ENCODE measurements at places on chromosomes 16 and 17. TPM values are rescaled to one million over a fixed set of nuclear protein-coding genes. Genes with fewer than 3 reads are reported as not detected.

DNA sequence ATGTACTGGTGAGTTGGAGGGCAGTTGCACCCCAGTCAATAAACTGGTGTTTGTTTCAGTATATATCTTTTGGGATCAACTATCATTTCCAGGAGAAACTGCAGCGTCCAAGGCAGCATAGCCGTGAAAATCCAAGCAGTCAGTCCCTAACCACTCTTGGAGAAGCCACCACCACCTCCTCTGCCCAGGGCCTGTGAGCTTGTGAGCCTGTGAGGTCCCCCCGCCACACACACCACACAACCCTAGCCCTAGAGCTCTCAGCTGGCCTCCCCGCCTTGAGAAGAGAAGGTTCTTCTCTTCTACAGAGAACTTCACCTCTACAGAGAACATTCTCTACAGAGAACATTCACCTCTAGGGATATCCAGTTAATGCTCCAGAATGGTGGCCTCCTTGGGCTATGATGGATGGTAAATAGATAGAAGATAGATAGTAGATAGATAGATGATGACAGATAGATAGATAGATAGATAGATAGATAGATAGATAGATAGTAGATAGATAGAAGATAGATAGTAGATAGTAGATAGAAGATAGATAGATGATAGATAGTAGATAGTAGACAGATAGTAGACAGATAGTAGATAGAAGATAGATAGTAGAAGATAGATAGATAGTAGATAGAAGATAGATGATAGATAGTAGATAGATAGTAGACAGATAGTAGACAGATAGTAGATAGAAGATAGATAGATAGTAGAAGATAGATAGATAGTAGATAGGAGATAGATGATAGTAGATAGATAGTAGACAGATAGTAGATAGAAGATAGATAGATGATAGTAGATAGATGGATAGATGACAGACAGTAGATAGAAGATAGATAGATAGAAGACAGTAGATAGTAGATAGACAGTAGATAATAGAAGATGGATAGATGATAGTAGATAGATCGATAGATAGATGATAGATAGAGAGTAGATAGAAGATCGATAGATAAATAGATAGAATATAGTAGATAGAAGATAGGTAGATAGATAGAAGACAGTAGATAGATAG, 13.7 kb downstream of the ALOX15B start:
- no peak overlapping the region for H3K27ac ChIP-seq
- no peaks in the 10 kb centered on the region for H3K27me3 ChIP-seq
- DNase-seq = no peak

MAPK8IP3 gene
- total RNA-seq = 51.8 TPM

DNA sequence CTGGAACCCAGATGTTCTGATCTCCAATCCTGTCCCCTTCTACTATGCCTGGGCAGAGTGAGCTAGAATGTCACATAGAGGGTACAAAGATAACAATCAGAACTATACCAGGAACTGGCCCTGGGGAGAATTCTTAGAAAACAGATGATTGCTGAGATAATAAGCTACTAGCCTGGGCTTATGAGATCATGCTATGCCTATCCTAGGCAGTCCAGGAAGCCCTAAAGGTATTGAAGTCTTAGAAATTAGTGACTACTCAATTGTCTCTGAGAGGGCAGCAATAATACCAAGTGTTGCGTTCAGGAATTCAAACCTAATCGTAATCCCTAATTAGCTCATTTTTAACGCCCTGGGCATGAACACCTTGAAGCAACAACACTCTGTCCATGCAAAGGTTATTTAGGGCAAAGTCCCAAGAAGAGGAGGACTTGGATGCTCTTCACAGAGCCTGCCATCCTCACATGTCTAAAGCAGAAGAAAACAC, 77.1 kb downstream of the MMD start:
- DNase-seq = no peak
- no peak overlapping the region for H3K4me3 ChIP-seq
- no peak overlapping the region for H3K27ac ChIP-seq
- H3K36me3 ChIP-seq = no peaks in the 10 kb centered on the region

BORCS6 gene
- total RNA-seq = 6.9 TPM

DNA sequence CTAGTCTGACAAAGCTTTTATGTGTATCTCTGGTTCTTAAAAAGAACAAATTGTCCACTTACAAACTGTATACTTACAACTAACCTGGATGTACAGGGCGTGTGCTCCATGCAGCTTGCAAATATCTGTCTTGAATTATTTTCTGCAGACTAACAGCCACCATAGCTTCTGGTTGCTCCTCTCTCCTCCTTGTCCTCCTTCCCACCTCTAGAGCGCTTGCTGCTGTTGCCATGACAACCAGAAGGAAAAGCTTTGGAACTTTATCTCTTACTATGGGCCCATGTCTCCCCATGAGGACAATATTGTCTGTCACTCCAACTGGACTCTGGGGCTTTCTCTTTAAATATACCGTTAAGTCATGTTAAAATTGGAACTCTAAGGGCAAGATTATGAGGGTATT, 71.5 kb upstream of the DHX40 start:
- H3K27me3 ChIP-seq = no peaks in the 10 kb centered on the region
- H3K4me1 ChIP-seq = no peaks in the 10 kb centered on the region
- no peaks in the 10 kb centered on the region for H3K36me3 ChIP-seq
- no peak overlapping the region for H3K27ac ChIP-seq
- DNase-seq = no peak

DNA sequence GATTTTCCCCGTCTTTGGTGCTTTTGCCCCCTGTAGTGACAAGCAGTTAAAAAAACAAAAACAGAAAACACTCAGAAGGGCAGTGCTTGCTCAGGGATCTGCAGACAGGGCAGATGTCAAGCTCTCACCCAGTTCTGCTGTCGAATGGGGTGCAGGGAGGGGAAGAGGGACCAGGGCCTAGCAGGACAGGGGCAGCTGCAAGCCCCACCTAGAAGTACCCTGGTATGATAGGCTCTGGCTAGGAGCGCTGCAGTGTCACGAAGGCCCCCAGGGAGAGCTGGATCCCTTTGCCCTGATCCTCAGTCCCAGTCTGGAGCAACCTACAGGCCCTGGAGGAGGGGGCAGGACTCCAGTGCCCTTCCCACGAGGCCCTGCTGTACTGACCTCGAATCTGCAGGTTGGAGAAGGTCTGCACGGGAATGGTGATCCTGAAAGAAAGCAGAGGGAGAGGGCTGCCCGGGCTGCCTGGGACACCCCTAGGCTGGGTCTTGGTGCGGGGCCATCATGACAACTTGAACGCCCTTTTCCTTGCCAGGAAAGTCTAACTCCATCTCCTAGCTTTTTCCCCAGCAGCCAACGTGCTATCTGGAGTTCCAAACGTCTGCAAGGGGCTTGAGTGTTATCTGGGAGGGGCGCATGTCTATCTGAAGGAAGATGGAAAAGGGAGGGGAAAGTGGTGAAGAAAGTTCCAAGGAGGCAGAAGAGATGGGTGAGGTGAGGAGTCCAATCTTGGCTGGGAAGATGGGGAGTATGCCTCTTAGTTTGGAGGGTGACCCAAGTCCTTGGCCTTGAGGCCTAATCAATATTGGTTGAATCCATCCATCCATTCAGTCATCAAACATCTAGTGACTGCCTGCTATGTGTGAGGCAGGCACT, 4.8 kb downstream of the GFAP start:
- H3K4me3 ChIP-seq = no peak overlapping the region
- no peaks in the 10 kb centered on the region for H3K4me1 ChIP-seq
- H3K36me3 ChIP-seq = no peaks in the 10 kb centered on the region
- H3K27me3 ChIP-seq = no peaks in the 10 kb centered on the region
- no peak overlapping the region for H3K27ac ChIP-seq

DNA sequence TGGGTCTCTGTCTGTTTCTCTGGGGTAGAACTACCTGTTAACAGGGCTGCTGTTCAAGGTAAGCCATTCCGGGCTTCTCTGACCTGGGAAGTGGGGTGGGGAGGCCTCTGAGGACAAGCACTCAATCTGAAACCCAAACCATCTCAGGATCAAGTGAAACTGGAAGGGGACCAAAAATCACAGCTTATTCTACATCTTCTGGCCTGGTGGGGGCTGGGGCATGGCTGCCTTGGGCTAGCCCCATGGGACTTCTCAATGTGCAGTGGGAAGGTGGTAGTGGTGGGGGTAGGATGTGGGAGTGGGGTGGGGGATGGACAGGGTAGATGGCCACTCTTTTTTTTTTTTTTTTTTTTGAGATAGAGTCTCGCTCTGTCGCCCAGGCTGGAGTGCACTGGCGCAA, 5.5 kb downstream of the FLOT2 start:
- DNase-seq = no peak
- no peak overlapping the region for H3K27ac ChIP-seq
- H3K4me3 ChIP-seq = no peak overlapping the region
- H3K36me3 ChIP-seq = no peaks in the 10 kb centered on the region
- peaks cover 8% of the 10 kb centered on the region for H3K4me1 ChIP-seq

SLC13A2 gene
- total RNA-seq = 0.06 TPM

DNA sequence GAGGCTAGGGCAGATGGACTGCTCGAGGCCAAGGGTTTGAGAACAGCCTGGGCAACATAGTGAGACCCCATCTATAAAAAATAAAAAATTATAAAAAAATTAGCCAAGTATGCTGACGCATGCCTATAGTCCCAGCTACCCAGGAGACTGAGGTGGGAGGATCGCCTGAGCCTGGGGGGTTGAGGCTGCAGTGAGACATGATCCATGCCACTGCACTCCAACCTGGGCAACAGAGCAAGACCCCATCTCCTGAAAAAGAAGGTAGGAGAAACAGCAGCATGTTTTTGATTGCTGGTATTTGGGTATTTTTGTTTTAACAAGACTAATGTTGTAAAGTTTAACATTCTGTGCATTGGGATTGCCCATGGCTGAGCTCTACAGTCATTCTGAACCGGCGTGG, 8.9 kb upstream of the DDX19A start:
- H3K27me3 ChIP-seq = no peaks in the 10 kb centered on the region
- no peak overlapping the region for H3K27ac ChIP-seq
- H3K4me1 ChIP-seq = no peaks in the 10 kb centered on the region
- no peak overlapping the region for H3K4me3 ChIP-seq

DNA sequence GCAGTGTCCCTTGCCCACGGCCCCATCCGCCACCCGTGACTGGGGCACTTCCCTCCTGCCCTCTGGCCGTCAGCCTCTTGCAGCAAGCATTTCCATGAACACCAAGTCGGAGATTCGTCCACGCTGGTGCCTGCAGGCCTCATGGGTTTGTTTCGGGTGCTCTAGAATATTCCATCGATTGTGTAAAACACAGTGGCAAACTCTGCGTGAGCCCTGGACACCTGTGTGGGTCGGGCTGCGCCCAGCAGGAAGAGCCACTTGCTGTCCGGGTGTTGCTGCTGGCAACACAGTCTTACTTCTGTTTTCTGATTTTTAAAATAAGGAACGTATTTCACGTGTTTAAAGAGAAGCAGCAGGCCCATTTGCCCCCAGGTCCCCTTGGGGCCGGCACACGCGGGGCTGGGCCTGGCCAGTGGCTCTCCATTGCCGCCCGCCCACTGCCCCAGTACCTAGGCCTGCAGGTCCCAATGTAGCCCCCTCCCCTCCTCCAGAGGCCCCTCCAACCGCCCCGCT, 10.0 kb downstream of the CYBC1 start:
- H3K27ac ChIP-seq = no peak overlapping the region
- no peaks in the 10 kb centered on the region for H3K27me3 ChIP-seq
- H3K4me1 ChIP-seq = peaks cover 13% of the 10 kb centered on the region
- no peak overlapping the region for H3K4me3 ChIP-seq

- peaks cover 14% of the 10 kb centered on the region for H3K27me3 ChIP-seq
- H3K4me3 ChIP-seq = peak overlapping the region; percentile 38
- H3K4me1 ChIP-seq = no peaks in the 10 kb centered on the region
- no peaks in the 10 kb centered on the region for H3K36me3 ChIP-seq
- no peak overlapping the region for H3K27ac ChIP-seq
- DNase-seq = peak; percentile 90
Measured at GRCh38 chr17:47789611-47790561, 31.7 kb downstream of the OSBPL7 start.

- no peaks in the 10 kb centered on the region for H3K27me3 ChIP-seq
- DNase-seq = no peak
- H3K4me1 ChIP-seq = no peaks in the 10 kb centered on the region
- no peak overlapping the region for H3K4me3 ChIP-seq
Measured at GRCh38 chr17:35660902-35661301, 70.5 kb upstream of the RASL10B start.

DNA sequence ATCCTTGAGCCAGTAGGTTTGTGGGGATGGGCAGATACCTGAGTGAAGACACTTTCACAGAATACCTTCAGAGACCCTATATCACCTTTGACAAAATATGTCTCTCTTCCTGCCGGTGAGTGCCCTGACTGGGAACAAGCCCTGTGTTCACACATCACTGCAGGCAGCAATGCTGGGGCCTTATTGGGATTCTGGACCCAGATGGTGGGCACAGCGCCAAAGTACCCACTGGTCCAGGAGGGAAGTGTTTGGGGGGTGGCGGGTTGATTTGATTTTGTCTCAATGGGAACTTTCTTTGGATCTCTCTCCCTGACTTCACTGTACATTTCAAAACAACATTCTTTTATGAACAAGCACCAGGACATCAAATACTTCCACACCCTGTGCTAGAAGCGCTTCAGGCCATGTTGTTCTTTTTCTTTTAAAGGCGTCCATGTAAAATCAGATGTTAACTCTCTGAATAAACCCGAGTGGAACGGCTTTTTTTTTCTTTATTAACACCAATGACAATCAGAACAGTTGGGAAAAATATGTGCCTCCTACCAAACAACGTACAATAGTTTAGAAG, 62.4 kb upstream of the AKTIP start:
- H3K27me3 ChIP-seq = no peaks in the 10 kb centered on the region
- no peak for DNase-seq
- no peaks in the 10 kb centered on the region for H3K36me3 ChIP-seq
- H3K27ac ChIP-seq = no peak overlapping the region

GRCh38 chr17:72388765-72389473, 268.1 kb downstream of the SOX9 start:
- no peak overlapping the region for H3K4me3 ChIP-seq
- no peaks in the 10 kb centered on the region for H3K4me1 ChIP-seq
- DNase-seq = no peak
- H3K27me3 ChIP-seq = no peaks in the 10 kb centered on the region
- H3K36me3 ChIP-seq = no peaks in the 10 kb centered on the region

SLFN13 gene
- 3.4 TPM for total RNA-seq

DNA sequence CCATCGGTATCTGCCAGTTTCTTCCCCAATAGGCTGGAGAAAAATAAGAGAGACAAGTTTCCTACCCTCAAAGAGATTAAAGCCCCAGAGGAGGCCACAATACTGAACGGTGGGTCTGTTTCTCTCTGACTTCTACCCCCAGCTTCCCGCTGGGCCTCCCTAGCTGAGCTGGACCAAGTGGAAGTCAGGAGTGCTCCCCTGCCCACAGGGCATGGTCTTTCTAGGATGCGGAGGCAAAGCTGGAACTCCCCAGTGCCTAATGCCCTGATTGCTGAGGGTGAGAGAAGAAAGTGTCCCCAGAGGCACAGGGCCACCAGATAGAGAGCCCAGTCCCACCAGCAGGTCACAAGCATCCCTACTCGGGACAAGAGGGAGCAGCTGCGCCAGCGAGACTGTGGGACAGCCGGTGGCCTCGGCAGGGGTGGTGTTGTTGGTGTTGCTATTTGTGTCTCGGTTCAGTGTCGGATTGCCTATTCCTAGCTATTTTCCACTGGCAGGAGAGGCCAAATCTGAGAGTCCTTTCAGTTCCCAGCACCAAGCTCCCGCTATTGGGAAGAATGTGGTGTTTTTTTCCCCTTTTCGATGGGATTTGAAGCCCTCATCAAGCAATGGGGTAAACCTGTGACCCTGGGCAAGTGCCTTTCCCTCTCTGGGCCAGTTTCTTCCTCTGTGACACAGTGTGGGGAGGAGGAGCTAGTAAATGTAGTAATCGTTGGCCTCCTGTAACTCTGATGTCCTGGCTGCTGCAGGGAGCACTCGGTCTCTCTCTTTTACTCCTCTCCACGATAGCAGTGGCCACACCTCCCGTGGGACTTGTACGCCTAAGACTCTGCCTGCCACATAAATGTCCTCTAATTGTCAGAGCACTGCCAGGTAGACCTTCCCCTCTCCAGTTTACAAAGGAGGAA, 22.5 kb upstream of the TBX2 start:
- no peaks in the 10 kb centered on the region for H3K36me3 ChIP-seq
- DNase-seq = no peak
- H3K4me3 ChIP-seq = no peak overlapping the region

Measured in pancreas (tissue), 10 donors.